ENCODE measurements at places on chromosomes 2 and 18.

GRCh38 chr2:74836675-74837401, 2.9 kb downstream of the HK2 start:
- no peak for DNase-seq

GRCh38 chr2:203951366-203951902, 14.9 kb downstream of the ICOS start:
- DNase-seq = no peak

DNA sequence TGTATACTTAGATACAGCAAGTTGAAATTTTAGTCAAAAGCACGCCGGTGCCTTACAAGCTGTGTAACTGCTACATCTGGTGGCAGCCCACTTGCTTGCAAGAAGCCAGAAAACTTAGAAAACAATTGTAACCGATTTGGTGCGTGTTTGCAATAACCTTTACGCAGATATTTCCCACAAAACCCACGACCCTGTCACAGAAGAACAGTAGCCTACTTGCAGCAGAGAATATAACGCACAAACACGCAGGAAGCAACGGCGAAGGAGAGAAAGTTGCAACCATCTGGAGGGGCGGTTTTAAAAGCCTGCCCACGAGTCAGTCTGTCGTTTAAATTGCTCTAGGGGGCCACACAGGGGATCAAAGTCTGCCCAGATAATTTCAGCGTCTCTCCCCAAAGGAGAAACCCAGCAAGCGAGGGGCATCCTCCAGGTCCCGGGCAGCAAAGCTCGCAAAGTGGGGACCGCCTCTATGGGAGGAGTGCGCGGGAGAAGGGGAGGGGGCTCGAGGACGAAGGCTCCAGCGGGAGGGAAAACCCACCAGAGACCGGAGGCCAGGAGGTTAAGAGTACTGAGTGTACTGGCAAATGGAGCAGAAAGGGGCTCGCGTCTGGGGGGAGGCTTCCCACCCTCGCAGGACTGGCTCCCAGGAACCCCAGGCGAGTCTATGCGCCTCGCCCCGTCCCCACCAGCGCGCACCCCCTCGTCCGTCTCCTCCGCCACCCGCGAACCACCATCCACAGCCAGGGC, 1.1 kb downstream of the TLK1 start:
- DNase-seq = peak; percentile 43

DNA sequence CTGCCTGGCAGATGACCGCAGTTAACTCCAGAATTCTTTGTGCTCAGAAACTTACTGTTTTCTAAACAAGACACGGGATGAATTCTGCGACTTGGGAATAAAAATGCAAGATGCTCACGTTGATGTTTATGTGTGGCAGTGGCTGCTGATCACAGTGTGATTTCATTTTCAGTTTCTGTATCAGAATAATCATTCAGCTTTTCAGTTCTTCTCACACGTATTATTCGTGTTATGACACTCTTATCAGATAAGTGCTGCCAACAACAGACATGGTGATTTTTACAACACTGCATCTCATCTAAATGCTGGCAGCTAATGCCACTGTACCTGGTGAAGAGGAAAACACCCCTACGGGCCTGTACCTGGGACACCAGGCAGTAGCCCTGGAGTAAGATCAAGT, 272.9 kb upstream of the REV1 start:
- no peak for DNase-seq

- no peak for DNase-seq
These were observed 74.7 kb upstream of the ETAA1 start for GRCh38 chr2:67322353-67323001.

GRCh38 chr2:228653884-228654283, 472.4 kb upstream of the SPHKAP start:
- DNase-seq = no peak

GRCh38 chr2:113276761-113277425, 1.8 kb downstream of the PAX8 start:
- DNase-seq = no peak

DNA sequence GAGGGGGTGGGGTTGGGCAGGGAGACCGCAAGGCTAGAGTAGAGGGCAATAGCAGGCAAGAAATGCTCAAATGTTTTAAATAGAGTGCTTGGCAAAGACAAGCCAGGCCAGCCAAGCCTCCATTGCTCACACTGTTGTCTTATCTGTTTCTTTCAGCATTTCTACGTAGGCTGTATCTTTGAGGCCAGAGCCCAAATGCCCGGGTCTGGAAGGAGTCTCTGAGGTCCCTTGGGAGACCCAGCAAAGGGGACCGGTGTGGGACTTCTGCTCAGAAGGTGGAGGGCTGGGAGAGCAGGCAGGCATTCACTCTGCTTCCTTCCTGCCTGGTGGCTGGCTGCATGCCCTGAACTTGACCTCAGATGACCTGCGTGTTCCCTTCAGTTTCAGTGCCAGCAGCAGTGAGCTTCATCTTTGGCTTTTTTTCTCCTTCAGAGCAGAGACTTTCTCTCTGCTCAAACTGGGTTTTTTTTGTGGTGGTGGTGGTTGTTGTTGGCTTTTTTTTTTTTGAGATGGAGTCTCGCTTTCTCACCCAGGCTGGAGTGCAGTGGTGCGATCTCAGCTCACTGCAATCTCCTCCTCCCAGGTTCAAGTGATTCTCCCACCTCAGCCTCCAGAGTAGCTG, 13.7 kb upstream of the TET3 start:
- no peak for DNase-seq

DNA sequence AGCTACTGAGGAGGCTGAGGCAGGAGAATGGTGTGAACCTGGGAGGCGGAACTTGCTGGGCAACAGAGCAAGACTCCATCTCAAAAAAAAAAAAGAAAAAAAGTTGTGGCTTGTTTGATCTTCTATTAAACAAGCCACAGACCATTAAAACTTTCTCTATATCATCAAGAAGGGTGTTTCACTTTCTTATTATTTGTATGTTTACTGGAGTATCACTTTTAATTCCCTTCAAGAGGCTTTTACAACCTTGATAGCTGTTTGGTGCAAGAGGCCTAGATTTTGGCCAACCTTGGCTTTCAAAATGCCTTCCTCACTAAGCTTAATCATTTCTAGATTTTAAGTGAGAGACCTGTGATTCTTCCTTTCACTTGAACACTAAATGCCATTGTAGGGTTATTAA, 339.1 kb downstream of the TSN start:
- DNase-seq = no peak

DNA sequence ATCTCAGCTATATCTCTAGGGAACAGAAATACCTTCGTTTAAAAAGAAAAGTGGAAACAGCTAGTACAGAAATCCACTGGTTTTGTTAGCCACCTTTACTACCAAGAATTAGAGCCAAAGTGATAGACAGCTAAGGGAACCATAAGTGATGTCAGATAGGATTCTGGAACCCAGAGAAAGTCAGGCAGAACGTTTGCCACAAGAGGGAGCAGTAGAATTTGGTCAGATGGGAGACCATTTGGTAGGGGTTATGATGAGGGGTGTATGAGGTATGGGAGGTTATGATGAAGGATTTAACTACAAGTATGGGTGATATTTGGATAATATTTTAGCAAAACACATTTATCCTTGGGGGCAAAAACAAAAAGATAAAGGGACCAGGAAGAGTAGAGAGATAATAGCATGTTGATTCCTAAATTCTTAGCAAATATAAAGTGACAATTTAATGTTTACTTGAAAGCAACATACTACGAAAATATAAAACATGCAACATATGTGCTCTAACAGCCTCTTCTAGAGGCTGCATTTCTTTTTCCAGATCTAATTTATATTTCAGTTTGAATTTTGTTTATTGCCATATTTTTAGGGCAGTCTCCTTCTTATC, 3.3 kb downstream of the SLC8A1 start:
- DNase-seq = no peak

DNA sequence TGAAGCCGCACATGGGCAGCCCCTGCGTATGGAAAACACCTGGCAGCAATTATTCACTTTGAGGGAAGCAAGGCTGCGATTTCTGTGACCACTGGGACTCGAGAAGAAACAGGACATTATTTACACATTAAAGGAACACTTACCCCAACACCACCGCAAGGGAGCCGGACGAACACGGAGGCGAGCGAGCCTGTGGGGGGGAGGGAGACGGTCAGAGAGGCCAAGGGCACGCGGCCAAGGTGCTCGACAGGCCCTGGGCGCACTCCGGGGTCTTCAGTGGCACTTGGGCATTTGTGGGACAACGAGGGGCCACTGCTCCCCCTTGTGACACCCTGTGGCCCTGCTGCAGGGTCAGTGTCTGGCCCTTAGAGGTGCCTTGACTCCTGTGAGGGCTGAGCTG, 247.0 kb downstream of the TWIST2 start:
- no peak for DNase-seq

DNA sequence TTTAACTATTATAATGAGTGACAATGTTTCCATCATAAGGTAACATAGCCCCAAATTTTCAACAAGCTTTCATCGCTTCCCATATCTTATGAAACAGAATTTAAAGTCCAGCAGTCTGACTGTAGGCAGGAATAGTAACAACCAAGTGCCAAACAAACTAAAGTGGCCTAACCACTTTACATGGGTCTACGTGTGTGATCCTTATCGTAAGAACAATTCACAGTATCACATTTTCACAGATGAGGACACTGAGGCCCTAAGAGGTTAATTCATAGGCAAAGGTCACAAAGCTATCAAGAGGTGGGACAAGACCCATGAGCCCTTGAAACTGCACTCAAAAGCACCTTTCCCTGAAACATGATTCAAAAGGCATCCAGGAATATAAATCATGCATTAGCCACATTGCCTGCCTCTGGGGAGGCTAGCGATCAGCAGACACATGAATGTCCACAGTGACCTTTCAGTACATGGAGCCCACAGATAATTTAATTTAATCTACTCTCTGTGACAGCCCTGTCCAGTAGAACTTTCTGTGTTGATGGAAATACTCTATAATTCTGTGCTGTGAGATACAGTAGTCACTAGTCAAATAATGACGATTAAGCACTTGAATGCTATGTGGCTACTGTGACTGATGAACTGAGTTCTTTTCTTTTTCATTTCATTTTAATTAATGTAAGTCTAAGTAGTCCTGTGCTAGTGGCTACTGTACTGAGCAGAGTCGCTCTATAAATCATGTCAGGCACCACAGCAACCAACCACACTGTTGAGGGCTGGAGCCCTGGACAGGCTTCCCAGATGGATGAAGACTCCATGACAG, 30.3 kb downstream of the KIDINS220 start:
- no peak for DNase-seq

DNA sequence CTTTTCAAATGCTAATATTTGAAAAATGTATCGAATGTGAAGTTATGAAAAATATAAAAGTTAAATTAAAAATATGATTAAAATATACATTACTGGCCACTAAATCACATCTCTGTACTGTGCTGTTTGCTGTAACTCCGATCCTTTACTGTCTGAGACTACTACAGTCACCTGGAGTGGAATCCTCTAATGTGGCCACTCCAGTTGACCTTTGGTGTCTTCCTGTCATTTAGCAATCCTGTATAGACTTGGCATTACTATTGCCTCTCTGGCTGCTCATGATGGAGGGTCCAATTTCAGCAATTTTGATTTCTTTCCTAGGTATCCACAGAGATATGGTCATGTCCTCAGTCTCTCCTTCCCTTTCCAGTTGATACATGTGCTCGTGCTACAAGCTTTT, 560.0 kb downstream of the CCDC85A start:
- DNase-seq = no peak

DNA sequence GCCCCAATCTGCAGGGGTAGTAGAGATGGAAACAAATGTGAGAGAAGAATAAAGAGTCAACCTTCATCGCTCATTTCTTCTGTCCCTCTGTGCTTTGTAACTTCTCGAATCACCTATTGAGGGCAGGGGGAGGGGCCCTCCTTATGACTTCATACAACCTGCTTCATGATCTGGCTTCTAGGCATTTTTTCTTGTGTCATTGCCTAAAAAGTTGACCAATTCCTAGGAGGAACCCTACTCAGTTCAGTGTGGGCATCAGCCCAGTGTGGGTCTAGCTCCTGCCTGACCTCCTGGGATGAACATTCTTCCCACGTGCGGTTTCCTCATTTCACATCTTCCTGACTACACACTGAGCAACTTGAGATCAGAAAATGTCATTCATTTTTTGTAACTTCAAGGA, 46.3 kb upstream of the CREB1 start:
- no peak for DNase-seq

DNA sequence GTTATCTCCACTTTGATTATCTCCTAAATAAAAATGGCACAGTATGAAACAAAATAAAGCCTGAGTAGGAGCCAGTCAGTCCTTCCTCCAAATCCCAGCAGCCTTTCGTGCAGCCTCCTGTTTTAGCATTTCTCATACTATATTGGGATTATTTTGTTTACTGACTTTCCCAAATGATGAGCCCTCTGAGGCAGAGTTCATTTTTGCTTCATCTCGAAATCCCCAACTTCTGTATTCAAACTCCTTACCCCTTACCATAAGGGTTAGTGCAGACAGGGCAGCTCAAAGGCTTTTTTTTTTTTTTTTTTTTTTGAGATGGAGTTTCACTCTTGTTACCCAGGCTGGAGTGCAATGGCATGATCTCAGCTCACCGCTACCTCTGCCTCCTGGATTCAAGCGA, 113.3 kb upstream of the FOSL2 start:
- no peak for DNase-seq

- no peak for DNase-seq
These were observed 5.2 kb upstream of the RSAD2 start for GRCh38 chr2:6872394-6872793.

Measured in stimulated activated CD4-positive, alpha-beta T cell treated with anti-CD3 and anti-CD28 coated beads, Interleukin-12 subunit alpha, Interleukin-12 subunit beta, amount 100 ng/mL, for 48 hours (primary cell).